ENCODE measurements at places on chromosomes 6 and 20.

- DNase-seq: no peak
Measured at GRCh38 chr6:135631821-135632220, 134.3 kb upstream of the AHI1 start.

DNA sequence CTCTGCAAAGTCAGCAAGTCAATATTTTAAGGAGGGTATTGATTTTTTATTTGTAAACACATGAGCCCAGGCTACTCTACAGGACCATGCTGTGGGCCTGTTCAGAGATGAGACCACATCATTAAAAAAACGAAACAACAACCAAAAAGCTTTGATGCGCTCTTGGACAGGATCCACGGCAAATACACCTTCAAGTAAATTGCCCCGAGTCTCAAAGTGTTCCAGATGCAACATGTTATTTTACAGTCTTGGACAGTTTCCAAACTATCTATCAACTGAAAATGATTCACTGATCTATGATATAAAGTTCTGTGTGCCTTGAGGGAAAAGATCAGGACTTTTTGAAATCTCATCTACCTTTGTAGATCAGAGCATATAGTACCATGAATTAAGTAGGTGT, 25.8 kb upstream of the CARMIL1 start:
- DNase-seq: no peak

GRCh38 chr20:35662551-35662950, 2.1 kb downstream of the CPNE1 start:
- no peak for DNase-seq

DNA sequence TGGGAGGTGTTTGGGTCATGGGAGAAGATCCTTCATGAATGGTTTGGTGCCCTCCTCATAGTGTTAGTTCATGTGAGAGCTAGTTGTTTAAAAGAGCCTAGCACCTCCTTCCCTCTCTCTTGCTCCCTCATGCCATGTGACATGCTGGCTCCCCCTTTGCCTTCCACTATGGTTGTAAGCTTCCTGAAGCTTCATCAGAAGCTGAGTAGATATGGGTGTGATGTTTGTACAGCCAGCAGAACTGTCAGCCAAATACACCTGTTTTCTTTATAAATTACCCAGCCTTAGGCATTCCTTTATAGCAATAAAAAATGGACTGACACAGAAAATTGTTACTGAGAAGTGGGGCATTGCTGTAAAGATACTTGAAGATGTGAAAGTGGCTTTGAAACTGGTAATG, 731.1 kb upstream of the FLRT3 start:
- no peak for DNase-seq

DNA sequence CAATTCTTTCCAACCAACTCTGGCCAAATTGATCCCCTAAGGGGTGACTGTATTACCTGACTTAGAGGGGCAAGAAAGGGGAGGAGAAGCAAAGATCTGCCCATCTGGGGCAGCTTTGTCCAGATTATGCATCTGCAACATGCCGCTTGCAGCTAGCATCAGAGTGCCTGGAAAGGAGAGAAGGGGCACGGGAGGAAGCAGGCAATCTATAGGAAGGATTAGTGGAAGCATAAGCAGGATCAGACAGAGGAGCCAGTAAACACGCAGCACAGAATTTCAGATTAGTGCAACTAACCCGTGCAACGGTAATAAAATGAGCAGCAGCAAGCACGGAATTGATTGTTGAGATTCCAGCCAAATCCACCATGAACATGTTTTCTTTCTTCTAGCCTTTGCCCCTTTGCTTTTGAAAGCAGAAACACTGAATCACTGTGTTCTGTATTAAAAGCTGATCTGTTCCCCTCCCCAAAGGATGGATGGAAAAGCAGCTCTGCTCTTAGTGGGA, 643.6 kb upstream of the CHD6 start:
- no peak for DNase-seq

DNA sequence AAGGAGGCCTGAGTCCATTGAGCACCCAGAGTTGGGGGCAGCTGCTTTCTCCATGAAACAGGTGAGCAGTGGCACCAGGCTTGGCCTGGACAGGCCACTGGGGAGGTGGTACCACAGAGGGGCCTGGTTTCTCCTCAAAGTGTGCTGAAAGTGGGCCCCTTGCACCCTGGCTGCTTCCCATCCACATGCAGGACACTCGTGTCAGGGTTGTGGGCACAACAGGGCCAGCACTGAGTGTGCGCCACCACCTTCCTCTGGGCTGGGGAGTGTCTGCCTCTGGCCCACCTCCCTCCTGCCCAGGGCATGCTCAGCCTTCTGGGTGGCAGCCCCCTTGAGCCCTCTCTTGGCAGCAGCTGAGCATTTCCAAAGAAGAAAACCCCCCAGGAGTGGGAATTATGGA, 5.2 kb upstream of the SLC22A1 start:
- DNase-seq: no peak

DNA sequence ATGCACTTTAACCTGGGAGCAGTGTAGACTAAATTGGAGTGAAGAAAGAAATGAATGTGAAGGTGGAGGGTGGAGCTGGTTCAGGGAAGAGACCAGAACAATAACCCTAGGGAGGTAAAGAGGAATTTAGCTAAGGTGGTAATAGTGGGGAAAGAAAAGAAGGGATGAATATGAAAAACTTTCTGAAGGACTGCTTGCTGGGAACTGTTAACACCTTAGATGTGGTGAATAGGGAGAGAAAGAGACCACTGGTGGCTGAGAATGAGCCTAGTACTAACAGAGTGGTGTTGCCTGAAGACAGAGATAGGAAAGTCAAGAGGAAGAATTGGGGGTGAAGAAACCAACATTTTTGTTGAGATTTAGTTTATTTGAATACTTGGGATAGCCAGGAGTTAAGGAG, 78.4 kb upstream of the HS3ST5 start:
- no peak for DNase-seq

- no peak for DNase-seq
Measured at GRCh38 chr6:4464638-4465037, 311.6 kb upstream of the CDYL start.

DNA sequence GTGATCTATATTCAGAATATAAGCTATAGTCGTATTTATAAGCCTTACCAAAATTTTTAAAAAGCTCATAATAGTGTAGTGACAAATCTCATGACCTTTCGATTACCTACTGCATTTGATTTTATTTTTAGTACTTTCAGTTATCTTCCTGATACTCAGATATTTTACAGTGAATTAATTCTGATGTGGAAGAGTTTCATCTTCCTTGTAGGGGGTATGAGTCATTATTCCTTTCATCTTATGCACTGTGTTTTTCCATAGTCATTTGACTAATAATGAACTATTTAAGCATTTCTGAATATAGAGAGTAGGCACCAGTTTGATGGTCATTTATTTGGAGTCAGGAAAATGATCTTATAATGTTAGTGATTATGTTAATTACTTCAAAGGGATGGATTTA, 36.4 kb downstream of the HDGFL1 start:
- DNase-seq: no peak

GRCh38 chr6:122799140-122799745, 10.2 kb downstream of the SMPDL3A start:
- DNase-seq: no peak

- no peak for DNase-seq
Measured at GRCh38 chr20:18856873-18857272, 43.3 kb downstream of the SCP2D1 start.

GRCh38 chr20:40197691-40198090, 491.3 kb downstream of the MAFB start:
- no peak for DNase-seq

DNA sequence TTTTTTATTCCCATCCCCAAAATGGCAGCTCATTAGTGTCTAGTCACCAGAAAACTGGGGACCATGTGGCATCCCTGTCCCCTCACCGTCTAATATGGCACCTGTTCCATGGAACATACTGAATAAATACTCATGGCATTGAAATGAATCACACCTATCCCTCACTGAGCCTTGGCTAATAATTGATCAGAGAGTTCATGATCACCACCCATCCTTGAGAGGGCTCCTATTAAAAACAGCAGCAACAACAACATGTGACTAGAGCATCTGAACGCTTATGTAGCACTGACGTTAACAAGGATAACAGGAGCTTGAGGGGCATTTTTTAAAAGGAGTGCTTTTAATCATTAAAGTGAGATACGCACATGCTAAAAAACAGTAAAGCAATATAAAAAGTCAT, 1111.6 kb upstream of the FLRT3 start:
- no peak for DNase-seq

GRCh38 chr20:37144856-37145404, 34.2 kb upstream of the RPN2 start:
- DNase-seq: no peak

GRCh38 chr6:105573138-105573537, 170.3 kb upstream of the PREP start:
- DNase-seq: no peak

DNA sequence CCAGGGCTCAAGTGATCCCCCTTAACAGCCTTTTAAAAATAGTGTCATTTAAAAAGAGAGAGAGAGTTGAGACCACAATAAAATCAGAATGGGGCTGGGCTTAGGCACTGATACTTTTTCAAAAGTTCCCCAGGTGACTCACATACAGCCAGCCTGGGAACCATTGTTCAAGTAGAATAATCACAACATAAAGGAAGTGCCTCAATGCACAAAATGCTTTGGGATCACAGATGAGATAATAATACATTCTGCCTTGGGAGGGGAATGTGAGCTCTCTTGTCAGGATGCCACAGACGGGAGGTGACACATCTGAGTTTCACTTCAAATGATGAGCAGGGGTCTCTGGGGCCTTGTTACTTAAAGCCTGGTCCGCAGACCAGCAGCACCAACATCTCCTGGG, 34.0 kb upstream of the GABRR1 start:
- no peak for DNase-seq

DNA sequence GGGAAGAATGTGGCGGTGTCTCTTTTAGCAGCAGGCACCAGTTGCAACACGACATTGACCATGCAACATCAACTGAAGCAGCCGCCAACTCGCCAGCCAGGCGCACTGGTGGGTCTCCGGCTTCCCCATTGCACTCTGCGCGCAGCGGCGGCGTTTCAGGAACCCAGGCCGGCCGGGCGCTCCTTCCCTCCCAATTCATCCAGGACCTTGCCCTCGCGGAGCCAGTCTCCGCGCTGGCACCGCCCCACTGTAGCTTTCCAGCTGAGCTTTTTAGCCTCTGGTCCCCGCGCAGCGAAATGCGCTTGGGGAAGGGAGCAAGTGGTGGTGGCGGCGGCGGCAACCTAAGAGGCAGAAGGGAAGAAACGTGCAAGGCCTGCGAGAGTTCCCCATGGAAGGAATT, 297.9 kb upstream of the RIMS1 start:
- DNase-seq: no peak

GRCh38 chr6:136767570-136768309, 24.5 kb downstream of the MAP3K5 start:
- no peak for DNase-seq

GRCh38 chr6:90406142-90406794, 109.6 kb upstream of the BACH2 start:
- no peak for DNase-seq

- no peak for DNase-seq
Measured at GRCh38 chr6:56480246-56480645, 162.4 kb downstream of the DST start.

- no peak for DNase-seq
Measured at GRCh38 chr6:53792016-53792415, 2.8 kb upstream of the LRRC1 start.

- no peak for DNase-seq
Measured at GRCh38 chr6:79170959-79171358, 63.5 kb downstream of the HMGN3 start.

- no peak for DNase-seq
Measured at GRCh38 chr6:42940493-42941045, 11.3 kb downstream of the CNPY3 start.

GRCh38 chr20:50194831-50195523, 4.3 kb downstream of the CEBPB start:
- DNase-seq: no peak

DNA sequence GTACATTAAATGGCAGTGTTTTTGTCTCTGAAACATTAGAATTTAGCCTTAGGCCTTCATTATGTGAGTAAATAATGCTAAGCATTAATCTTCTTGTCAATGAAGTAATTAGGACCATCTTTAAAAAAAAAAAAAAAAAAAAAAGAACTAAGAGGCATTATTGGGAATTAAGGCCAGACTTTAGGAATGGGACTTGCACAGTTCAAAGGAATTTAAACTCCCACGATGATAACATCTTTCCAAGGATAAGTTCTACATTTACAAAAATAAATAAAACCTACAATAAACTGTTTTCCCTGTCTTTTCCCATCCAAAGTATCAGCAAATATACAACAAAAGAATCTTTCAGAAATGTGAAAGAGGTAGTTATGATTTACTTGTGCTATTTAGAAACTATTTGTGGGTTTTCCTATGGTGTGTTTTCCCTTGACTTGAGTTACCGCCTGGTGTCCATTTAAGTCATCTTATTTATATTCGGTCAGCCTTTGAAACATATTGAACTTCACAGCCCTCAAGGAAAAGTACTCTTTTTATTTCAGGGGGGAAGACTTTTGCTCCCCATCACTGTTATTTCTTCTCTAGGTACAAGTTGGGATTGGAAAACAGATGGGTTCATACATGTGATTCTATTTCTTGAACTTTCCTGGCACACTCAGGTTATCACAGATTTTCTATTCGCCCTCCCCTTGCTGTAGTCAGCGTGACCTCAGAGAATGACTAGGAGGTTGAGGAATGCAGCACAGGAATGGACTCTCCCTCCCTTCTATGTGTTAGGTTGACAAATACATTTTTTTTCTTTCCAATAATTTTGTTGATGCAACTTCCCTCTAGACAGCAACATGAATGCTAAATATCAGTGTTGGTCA, 13.6 kb downstream of the STMND1 start:
- no peak for DNase-seq

DNA sequence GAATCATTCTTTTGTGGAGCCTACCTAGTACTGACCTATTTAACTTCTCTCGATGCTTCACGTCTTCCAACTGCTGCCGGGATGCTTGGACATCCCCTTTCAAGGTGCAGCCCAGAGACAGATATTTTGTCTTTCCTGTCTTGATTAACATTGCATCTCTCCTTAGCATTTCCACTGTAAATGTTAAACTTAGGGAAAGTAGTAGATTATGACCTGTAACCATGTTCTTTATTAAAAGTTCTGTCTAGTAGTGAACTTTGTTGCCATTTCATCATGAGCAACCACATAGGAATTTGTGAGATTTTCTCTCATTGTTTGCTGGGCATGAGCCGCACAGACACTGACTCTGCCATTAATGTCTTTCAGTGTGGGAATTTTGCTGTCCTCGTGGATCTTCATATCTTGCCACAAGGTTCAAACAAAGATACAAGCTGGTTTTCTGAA, 117.9 kb downstream of the JAG1 start:
- no peak for DNase-seq

- DNase-seq: no peak
Measured at GRCh38 chr6:4774715-4775493, 1.3 kb upstream of the CDYL start.

Data from stimulated activated CD8-positive, alpha-beta memory T cell treated with anti-CD3 and anti-CD28 coated beads, Interleukin-7, amount 100 ng/mL, for 24 hours (primary cell).